GM04504 (cell line): ENCODE measurements at places on chromosomes 3 and 15.
A peak's percentile ranks its signal among the peaks of the same experiment; 100 is the strongest.

DNA sequence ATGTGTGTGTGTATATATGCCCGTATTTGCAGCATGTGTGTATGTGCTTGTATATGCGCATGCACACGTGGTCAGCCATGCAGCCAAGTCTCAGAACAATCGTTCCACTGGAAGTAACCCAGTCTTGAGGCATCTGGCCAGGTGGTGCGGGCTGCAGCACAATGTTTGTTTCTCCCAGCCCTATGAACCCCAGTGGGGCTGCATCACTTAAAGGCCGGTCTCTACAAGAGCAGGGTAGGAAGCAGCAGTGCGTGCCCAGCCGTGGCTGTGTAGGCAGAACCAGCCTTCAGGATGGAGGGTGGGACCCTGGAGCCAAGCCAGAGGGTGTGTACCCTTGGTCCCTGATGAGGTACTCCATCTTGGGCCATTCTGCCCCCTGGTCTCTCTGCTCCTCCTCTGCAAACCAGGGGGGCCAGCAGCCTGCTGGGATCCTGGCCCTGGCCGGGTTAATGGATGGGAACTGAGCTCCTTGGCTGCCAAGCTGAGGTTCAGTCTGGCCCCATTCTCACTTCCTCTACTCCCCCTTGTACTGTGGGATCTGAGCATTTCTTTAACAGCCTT is 11.8 kb downstream of the KLF13 start:
- DNase-seq: no peak

- no peak for DNase-seq
Measured at GRCh38 chr3:66577426-66578203, 76.8 kb upstream of the LRIG1 start.

- DNase-seq: no peak
Measured at GRCh38 chr3:142664311-142664710, 59.5 kb upstream of the TRPC1 start.

- peak; percentile 19 for DNase-seq
Measured at GRCh38 chr3:168801794-168802193, 706.1 kb upstream of the GOLIM4 start.

DNA sequence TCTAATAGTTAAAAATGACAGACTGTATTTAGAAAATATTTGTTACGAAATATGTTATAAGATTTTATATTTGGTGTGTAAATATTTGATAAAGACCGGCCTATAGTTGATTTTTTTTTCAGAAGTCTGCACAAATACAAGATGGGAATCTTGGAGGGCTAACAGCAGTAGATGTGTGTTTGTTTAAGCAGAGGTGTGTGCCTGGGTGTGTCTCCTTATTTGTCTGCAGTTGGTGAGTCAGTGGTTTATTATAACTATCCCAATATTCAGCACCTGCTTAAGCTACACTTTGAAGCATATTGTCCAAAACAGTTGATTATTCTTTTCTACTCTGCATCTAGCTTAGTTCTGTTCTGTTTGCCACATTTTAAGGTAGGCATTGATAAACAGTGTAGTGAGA is 12.4 kb downstream of the GLCE start:
- DNase-seq: no peak

DNA sequence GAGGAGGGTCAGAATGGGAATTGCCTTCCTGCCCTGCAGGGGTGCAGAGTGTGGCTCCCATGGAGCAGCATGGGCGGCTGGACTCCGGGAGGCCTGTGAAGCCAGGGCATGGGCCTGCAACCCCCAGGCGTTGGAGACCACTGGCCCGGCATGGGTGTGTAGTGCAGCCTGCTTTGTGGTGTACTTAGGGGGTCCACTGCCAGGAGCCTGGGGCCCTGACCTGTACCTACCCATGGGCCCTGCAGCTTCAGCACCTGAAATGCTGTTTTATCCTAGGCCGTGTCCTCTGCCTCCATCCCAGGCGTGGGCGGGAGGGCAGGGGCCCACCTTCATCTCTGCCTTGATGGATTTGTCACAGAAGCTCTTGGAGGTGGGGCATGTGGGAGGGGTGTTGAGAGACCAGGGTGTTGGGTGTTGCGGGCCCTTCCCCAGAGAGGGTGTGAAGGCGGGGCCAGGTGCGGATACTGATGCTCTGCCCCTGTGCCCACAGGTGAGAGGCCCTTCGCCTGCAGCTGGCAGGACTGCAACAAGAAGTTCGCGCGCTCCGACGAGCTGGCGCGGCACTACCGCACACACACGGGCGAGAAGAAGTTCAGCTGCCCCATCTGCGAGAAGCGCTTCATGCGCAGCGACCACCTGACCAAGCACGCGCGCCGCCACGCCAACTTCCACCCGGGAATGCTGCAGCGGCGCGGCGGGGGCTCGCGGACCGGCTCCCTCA is 45.0 kb downstream of the KLF13 start:
- DNase-seq: no peak

DNA sequence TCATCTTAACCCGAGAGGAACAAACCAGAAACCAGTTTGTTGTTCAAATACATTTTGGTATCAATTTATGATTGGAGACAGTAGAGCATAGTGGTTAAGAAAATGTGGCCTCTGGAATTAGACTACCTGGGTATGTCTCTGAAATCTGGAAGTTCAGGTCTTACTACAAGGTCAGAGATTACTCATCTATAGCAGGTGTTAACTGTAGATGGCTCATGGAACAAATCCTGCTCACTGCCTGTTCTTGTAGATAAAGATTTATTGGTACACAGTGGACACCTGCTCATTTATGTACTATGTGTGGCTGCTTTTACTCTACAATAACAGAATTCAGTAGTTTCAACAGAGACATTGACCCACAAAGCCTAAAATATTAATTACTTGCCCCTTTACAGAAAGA is 413.3 kb downstream of the CNTN6 start:
- DNase-seq: no peak

DNA sequence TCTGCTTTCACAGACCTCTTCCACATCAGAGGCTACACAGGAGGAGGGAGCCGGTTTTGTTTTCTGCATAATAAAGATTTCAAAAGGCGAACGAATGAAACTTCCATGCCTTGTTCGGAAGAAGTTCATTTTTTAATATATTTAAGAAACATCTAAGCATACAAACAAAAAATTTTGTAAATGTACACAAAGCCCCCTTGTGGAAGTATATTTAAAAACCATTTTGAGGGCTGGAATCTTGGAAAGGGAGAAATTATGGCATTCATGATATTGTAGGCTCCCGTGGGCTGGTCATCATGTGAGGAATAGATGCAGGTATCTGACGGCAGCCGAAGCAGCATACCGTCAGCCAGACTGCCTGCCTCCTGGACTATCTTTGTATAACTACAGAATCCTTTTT is 90.4 kb downstream of the MECOM start:
- DNase-seq: no peak

DNA sequence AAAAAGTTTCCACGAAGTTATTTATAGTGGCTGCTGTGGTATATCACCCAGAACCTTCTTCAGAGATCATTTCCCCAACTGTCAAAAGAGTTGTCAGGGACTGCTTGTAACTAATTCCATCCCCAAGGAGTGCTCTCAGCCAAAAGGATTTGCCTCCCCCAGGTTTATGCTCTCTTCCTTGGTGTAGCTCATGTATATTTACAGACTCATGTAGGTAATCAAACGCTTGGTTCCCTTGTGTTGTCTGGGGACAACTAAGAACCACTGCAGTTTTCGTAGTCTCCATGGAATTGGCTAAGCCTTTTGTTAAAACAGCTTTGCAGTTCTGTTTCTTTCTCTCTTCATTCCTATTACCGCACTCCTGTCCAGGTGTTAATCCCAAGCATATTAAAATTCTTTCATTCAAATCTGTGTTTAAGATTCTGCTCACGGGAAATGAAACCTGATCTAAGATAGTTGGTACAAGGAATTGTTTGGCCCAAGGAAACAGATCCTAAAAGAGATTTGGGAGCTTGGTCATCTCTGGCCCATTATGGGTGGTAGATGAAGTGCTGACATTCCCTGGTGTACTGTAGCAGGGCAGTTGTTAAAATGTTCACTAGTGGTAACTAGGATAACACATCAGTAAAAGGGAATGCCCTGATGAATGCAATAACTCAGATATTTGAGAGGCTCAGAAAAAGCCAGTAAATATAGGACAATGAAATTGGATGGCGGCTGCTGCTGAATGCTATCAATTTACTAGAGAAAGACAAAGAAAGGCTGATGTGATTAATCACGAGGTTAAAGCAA is 361.3 kb upstream of the GBE1 start:
- no peak for DNase-seq

- DNase-seq: no peak
Measured at GRCh38 chr3:85570819-85571218, 612.0 kb downstream of the CADM2 start.

DNA sequence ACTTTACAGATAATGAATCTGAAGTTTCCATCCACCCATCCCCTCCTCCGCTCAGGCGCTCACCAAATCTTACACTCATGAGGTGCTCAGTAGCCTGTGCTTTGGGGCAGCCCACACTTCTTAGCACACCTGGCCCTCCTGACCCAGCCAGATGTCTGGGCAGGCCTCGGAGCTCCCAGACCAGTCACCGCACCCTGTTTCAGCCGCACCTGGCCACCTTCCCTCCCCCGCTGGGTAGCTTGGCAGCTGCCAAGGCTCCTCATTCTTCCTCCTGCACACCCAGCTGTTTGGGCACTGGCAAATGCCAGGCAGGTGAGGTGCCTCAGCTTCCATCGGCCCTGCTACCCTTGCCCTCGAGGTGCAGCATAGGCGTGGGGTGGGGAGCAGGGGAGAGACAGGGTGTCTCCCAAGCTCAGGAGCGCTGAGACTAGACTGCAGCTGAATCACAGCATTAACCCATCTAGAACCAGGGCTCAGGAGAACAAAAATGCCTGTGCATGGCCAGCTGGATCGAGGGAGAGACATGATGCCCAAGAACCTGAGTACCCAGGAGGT is 45.8 kb downstream of the CDC25A start:
- no peak for DNase-seq

DNA sequence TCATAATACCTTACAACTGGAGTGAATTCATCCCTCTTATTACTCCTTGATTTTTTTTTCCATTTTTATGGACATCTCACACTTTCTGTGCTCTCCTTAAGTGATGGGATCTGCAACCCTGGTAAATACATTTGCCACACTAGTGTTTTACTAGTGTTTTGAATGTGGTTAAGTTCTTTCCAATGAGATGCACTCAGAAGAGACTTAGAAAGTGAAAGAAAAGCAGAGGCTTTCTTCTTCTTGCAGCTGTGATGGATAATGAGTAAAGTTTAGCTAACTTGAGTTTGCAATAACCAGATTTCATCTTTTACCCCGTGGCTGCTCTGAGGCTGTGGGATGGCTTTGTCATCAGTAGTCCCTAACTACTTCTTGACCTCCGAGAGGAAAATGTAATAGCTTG is 1248.4 kb downstream of the NSUN3 start:
- no peak for DNase-seq

DNA sequence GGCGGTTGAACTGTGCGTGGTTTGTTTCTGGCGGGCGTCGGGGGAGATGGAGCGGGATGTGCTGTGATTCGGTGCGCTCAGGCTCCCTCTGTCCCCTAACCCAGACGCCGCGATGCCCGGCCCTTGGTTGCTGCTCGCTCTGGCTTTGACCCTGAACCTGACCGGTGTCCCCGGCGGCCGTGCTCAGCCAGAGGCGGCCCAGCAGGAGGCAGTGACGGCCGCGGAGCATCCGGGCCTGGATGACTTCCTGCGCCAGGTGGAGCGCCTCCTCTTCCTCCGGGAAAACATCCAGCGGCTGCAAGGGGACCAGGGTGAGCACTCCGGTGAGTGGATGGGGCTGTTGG is 1.2 kb downstream of the TRH start:
- no peak for DNase-seq

DNA sequence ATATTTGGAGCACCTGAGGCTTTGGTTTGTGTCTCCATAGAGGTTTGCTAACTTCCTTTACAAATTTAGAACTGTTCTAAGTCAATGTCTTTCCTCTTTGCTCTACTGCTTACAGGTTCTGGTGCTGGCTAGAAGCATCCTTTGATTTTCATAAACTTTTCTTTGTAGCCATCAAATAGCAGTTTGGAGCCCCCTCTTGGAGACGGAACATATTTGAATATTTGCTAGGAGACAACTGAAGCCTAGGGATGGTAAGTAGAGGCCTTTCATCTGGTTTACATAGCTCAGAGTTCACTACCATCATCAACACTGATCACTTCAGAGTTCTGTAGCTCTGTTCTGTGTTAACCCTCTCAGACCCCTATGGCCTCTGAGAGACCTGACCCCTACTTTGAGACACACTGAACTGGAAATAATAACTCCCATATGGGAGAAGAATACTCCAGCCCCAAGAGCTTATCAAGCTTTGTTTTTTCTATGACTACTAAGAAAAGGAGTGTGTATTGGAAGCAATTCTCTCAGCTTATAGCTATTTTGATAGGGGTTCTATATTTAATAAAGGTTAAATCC is 420.4 kb downstream of the EPHA3 start:
- no peak for DNase-seq

- no peak for DNase-seq
Measured at GRCh38 chr3:44926172-44926571, 49.8 kb downstream of the ZDHHC3 start.

DNA sequence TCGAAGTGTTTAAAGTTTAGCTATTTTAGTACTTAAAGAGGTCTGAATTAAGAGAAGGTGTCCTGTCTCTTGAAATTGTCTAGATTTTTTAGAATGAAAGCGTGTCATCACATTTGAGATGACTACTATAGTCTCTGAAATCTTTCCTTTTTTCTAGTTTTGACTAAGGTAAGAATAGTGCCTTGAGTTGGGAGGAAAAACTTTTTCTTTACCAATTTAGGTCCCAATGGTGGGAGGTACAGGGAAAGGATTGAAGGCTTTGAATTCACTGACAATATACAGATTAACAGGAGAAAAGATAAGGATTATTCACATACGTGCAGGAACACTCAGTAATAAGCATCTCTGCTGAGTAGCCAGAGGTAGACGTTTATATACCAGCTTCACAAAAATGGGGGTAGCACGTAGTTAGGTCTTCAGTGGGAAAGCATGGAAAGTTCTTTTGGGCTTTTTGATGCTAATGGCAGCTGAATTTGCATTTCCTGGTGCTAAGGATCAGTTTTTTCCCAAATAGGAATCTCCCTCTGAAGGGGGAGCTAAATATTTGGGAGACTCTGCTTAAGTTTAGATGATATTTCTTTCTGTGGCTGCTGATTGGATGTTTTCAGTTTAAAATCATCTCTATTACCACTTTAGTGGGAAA is 88.1 kb downstream of the VPS8 start:
- no peak for DNase-seq

DNA sequence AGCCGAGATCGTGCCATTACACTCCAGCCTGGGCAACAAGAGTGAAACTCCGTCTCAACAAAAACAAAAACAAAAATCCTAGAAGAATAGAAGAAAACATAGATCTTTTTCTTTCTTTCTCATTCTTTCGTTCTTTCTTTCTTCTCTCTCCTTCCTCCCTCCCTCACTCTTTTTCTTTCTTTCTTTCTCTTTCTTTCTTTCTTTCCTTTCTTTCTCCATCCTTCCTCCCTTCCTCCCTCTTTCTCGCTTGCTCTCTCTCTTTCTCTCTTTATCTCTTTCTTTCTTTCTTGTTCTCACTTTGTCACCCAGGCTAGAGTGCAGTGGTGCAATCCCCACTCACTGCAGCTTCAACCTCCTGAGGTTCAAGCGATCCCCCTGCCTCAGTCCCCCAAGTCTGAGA is 33.8 kb upstream of the MUC4 start:
- no peak for DNase-seq

DNA sequence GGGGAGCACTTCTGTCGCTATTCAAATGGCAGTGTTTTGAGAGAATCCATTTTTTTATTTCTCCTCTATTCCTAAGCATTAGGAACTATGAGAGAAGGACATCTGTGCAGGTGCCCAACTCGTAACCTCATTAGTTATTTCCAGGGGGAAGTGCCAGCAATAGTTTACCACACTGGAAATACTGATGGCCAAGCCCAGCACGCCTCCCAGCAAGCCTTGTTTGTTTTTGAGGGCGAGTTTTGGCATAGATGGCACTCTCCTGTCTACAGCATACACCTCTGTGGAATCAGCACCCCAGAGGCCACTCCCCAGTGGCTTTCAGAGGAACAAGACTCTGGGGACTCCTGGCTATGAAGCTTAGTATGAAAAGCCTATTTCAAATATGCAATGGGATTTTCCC is 36.6 kb downstream of the FAN1 start:
- no peak for DNase-seq
